CD4-positive, CD25-positive, alpha-beta regulatory T cell (primary cell): ENCODE measurements at places on chromosomes 16 and 17. TPM values are rescaled to one million over a fixed set of nuclear protein-coding genes. Genes with fewer than 3 reads are reported as not detected.

Gene EPN3
- not detected for total RNA-seq

Gene CES5A
- not detected for total RNA-seq

- H3K27me3 ChIP-seq = no peaks in the 10 kb centered on the region
- H3K4me1 ChIP-seq = no peaks in the 10 kb centered on the region
- H3K4me3 ChIP-seq = no peak overlapping the region
- no peak overlapping the region for H3K27ac ChIP-seq
- H3K36me3 ChIP-seq = no peaks in the 10 kb centered on the region
Measured at GRCh38 chr16:87145181-87146176, 171.7 kb downstream of the C16orf95 start.

DNA sequence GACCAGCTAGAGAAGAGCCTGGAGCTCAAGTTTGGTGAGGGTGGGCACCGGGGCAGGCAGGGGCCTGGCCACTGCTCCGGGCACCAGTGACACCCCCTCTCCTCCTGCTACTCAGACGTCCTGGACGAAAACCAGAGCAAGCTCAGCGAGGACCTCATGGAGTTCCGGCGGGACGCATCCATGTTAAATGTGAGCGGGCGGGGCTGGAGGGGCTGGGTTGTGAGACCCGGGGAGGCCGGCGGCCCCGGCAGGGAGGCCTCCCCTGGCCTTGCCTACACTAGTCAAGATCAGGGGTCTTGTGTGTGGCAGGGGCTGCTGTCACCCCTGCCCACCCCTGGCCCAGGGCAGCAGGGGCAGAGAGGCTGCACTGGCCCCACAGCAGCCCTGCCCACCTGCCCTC lies 17.8 kb downstream of the TRAF7 start:
- DNase-seq = no peak
- H3K27ac ChIP-seq = no peak overlapping the region
- peaks cover 25% of the 10 kb centered on the region for H3K36me3 ChIP-seq

GRCh38 chr17:63998721-63999679 lies 849 bp downstream of the PRR29 start:
- no peak for DNase-seq
- H3K27ac ChIP-seq = no peak overlapping the region

GRCh38 chr17:30530346-30531025 lies 53.3 kb downstream of the GOSR1 start:
- no peak for DNase-seq
- H3K27me3 ChIP-seq = no peaks in the 10 kb centered on the region
- H3K4me3 ChIP-seq = no peak overlapping the region
- no peaks in the 10 kb centered on the region for H3K4me1 ChIP-seq

DNA sequence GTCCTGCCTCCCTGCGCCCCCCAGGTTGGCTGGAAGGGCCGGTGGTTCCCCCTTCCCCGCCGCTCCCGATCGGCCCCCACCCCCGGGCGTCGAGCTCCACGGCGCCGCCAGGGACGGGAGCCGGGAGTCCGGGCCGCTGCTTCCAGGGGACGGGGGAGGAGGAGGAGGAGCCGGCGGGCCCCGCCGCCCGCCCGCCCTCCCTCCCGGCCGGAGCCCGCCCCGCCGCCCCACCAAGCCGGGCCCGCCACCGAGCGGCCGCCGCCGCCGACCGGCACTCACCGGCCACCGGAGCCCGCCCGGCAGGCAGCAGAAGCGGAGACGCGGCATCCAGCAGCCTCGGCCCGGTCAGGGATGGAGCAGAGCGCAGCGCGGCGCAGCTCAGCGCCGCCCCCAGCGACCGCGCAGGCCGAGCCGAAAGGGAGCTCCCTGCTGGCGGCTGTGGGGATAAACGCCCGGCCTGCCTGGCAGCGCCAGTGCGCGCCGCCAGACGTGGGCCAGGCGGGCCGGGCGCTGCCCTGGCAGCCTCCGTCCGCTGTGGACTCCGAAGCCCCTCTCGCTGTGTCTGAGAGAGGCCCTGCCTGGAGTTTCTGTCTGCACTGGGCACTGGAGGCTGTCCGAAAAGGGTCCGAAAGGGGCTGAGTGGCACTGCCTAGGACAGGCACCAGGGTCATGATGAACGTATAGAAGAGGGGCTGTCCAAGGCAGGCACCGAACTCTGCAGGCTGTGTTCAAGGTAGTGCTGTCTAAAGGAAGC lies at the start of gene MYO18A:
TSS of gene MYO18A (minus strand) at position 365 of the 754 bp plus-strand sequence. CDS start 13,458 bp downstream, outside the sequence.
- H3K27me3 ChIP-seq = no peaks in the 10 kb centered on the region
- DNase-seq = peak; percentile 80
- no peaks in the 10 kb centered on the region for H3K36me3 ChIP-seq
- H3K27ac ChIP-seq = no peak within 1 kb of the TSS
- no peak within 1 kb of the TSS for H3K4me3 ChIP-seq

DNA sequence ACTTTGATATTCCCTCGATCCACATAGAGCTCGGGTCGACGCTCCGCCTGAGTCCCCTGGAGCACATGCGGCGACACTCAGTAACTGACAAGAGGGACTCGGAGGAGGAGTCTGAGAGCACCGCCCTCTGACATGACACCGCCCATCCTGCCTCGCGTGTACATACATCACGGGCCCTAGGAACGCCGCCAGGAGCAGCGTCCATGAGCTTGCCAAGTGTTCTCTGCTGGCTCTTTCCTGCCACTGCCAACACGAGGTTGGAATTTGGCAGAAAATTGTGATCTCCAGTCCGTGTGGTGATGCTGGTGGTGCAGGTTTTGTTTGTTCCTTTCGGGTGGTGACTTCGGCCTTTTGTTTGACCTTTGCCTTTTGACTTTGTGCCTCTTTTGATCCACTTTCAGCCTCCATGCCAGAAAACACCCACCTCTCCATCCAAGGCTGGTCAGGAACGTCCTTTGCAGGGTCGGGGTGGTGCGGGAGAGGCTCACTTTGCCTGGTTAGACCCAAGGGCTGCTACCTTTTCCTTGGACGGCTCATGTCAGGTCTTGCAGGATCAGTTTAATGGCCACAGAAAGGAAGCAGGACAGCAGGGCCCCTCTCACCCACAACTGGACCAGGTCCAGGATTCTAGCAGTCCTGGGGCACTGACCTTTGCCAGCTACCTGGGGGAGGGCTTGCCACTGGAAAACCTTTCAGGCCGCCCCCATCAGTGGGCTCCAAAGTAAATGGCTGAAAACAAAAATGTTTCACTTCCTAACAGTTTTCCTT lies 27.6 kb downstream of the ELAC2 start:
- H3K4me1 ChIP-seq = no peaks in the 10 kb centered on the region
- no peaks in the 10 kb centered on the region for H3K27me3 ChIP-seq
- no peak overlapping the region for H3K27ac ChIP-seq
- no peak overlapping the region for H3K4me3 ChIP-seq

DNA sequence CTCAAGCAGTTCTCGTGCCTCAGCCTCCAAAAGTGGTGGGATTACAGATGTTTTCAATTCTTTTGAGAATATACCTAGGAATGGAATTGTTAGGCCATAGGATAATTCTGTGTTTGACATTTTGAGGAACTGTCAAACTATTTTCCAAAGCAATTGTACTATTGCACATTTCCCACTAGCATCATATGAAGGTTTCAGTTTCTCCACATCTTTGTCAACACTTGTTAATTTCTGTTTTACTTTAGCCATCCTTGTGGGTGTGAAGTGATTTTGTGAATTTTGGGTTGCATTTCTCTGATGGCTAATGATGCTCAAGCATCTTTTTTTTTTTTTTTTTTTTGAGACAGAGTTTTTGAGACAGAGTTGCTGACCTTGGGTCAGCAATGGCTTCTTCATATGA lies 6.2 kb downstream of the NT5M start:
- no peak overlapping the region for H3K27ac ChIP-seq
- peaks cover 21% of the 10 kb centered on the region for H3K4me1 ChIP-seq
- no peak overlapping the region for H3K4me3 ChIP-seq
- no peaks in the 10 kb centered on the region for H3K36me3 ChIP-seq
- no peak for DNase-seq

- no peaks in the 10 kb centered on the region for H3K27me3 ChIP-seq
- no peak overlapping the region for H3K27ac ChIP-seq
- peaks cover 73% of the 10 kb centered on the region for H3K36me3 ChIP-seq
- H3K4me1 ChIP-seq = no peaks in the 10 kb centered on the region
Measured at GRCh38 chr17:81589612-81590011, 37.5 kb upstream of the FAAP100 start.

DNA sequence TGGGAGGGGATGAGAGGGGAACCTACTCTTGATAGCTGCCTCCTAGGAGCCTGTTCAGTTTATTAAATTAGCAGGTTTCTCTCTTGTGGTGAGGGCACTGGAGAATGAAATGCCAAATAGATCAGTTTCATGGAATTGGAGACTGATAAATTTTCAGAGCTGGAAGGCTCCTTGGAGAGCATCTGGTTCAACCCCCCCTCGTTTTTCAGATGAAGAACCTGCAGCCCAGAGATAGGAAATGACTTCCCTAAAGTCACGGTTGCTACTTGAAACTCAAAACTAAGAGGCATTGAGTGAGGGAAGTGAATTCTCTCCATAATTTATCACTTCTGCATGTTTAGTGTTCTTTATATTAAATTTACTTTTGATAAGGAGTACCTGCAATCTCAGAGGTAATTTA lies 366.0 kb upstream of the CCL2 start:
- H3K4me3 ChIP-seq = no peak overlapping the region
- H3K27ac ChIP-seq = no peak overlapping the region
- no peaks in the 10 kb centered on the region for H3K27me3 ChIP-seq
- DNase-seq = no peak
- H3K4me1 ChIP-seq = no peaks in the 10 kb centered on the region

- H3K27me3 ChIP-seq = no peaks in the 10 kb centered on the region
- no peaks in the 10 kb centered on the region for H3K4me1 ChIP-seq
- no peak for DNase-seq
Measured at GRCh38 chr16:50910736-50911100, 168.8 kb downstream of the CYLD start.

DNA sequence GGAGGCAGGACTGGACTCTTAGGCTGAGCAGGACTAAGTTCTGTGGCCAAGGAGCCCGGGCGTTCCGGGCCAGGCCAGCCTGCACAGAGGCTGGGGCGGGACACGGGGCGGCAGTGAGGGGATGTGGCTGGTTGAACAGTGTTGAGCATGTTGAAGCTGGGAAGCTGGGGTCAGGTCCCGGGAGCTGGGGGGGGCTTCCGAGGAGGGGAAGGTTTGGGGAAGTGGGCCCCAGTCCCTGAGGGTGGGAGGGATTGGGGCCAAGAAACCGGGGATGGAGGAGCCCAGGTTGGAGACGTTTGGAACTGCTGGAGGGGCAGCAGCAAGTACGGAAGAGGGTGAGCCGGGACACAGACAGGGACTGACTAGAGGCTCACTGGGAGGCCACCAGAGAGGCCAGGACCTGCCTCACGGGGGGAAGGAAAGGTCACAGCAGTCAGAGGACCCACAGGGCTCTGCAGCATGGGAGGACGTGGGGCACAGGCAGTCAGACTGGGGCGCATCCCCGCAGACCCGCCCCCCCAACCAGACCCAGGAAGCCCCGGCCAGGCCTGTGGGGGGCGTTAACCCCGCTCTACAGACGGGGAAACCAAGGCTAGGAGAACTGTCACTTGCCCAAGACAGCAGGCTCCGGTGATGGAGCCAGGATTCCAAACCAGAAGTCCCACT lies 9.5 kb downstream of the TAX1BP3 start:
- H3K4me3 ChIP-seq = no peak overlapping the region
- no peak overlapping the region for H3K27ac ChIP-seq
- H3K4me1 ChIP-seq = no peaks in the 10 kb centered on the region
